Activated naive CD8-positive, alpha-beta T cell treated with anti-CD3 and anti-CD28 coated beads, Interleukin-2, amount 10 ng/mL, durations not matched to agents 7 days and 5 days (primary cell): ENCODE measurements at places on chromosomes 1 and 21.

DNA sequence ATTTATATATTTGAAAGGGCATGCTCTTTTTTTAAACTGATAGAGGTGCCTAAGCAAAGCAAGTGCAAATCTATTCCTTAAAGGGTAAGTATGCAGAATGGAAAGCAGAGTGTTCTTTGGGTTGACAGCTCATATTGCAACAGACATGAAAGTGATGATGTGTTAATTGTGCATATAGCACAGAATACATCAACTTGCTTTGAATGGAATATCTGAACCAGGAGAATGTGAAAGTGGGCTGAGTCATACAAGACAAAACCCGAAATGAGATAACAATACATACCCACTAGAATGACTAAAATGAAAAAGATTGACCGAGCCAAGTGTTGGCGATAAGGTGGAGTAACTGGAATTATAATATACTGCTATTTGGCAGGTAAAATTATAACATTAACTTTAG lies 4.3 kb downstream of the CR1 start:
- DNase-seq: no peak

- DNase-seq: no peak
These were observed 199.1 kb upstream of the TMPRSS15 start for GRCh38 chr21:18602711-18603110.

DNA sequence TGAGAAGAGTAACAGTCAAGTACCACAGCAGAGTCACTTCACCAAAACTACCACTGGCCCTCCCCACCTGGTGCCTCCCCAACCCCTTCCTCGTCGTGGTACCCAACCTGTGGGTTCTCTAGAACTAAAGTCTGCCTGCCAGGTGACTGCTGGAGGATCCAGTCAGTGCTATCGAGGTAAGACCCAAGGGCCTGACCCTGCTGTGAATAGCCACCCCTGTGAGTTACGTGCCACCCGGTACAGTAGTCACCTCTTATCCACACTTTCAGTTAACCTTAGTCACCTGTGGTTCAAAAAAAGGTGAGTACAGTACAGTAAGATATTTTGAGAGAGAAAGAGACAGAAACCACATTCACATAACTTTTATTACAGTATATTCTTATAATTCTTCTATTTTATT lies 16.5 kb downstream of the TTF2 start:
- no peak for DNase-seq

DNA sequence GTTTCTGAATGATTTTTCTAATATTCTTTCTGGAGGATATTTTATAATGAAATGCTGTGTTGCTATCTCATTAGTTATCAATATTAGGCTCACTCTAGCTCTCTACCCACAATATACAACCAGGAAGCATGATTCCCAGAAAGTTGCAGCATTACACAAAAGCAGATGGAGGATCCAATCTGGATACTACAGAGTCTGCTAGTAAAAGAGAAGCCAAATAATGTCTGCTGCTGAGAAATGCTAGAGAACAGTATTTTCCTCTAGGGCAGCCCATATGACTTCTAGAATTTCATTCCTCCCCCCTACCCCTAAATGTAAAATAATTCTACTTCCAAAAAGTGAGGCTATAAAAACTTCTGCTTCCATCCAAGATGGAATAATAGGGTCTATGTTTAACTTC lies 239.8 kb downstream of the ZNF648 start:
- no peak for DNase-seq

DNA sequence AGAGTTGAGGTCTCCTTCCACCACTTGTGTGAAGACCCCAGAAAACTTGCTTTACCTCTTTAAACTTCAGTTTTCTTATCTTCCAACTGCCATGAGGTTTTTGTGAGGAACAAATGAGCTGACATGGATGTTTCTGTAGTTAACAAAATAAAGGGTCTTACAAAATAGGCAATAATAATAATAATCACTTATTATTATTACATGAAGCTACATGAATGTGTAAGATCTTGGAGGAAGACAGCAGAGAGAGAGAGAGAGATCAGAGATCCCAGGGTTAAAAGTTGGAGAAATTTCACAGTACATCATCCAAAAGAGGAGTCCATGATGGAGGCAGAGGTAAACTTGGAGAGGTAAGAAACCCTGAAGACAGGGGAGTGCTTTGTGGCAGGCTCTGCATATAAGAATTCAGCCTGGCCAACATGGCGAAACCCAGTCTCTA lies 10.7 kb downstream of the RCC1 start:
- DNase-seq: no peak

GRCh38 chr1:66381621-66382275 lies 152.2 kb upstream of the SGIP1 start:
- no peak for DNase-seq
